ENCODE measurements at places on chromosomes 12 and 14.

GRCh38 chr12:51238037-51238509 is 553 bp upstream of the DAZAP2 start:
- DNase-seq: no peak

GRCh38 chr14:33039311-33039710 is 100.6 kb downstream of the NPAS3 start:
- no peak for DNase-seq

GRCh38 chr12:32110417-32110816 is 3.8 kb downstream of the BICD1 start:
- DNase-seq: no peak

GRCh38 chr12:14853961-14854360 is 10.6 kb upstream of the ART4 start:
- DNase-seq: no peak

- DNase-seq: no peak
Observed at GRCh38 chr12:74915718-74916117, 293.9 kb downstream of the KCNC2 start.

DNA sequence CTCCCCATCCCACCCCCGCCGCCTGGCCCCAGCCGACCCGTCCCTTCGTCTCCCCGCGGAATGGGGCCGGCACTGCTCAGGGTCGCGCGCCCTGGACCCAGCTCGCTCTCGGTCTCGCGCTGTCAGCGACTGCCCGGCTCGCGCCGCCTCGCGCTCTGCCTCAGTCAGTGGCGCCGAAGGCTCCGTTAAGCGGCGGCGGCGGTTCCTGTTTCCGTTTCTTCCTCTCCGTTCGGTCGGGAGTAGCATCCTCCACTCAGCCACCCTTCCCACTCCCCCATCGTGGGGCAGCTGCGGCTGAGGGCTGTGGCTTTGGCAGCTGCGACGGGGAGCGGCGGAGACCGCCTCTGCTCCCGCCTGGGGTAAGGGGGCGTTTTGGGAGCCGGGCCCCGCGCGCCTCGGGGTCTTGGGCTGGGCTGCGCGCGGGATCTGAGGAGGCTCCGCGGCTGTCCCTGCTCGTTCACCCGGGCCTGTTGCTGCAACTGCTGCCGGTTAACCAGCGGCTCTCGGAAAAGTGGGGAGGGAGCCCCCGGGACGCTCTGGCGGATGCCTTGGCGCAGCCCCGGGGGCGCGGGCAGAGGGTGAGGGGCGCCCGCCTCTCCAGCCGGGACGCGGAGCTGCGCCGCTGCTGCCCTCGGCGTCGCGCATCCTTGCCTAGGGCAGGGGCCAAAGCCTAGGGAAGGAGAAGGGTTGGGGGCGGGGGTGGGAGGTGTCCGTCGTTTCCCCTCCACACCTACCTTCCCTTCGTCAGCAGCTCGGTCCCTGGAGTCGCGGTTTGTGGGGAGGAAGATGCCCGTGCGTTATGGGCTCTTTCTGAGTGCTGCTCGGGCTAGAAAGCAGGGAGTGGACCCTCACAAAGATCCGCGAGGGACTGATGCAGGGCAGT is 567 bp downstream of the FUT8 start:
- DNase-seq: peak; percentile 29

- DNase-seq: no peak
Observed at GRCh38 chr14:72303930-72304329, 371.7 kb downstream of the RGS6 start.

DNA sequence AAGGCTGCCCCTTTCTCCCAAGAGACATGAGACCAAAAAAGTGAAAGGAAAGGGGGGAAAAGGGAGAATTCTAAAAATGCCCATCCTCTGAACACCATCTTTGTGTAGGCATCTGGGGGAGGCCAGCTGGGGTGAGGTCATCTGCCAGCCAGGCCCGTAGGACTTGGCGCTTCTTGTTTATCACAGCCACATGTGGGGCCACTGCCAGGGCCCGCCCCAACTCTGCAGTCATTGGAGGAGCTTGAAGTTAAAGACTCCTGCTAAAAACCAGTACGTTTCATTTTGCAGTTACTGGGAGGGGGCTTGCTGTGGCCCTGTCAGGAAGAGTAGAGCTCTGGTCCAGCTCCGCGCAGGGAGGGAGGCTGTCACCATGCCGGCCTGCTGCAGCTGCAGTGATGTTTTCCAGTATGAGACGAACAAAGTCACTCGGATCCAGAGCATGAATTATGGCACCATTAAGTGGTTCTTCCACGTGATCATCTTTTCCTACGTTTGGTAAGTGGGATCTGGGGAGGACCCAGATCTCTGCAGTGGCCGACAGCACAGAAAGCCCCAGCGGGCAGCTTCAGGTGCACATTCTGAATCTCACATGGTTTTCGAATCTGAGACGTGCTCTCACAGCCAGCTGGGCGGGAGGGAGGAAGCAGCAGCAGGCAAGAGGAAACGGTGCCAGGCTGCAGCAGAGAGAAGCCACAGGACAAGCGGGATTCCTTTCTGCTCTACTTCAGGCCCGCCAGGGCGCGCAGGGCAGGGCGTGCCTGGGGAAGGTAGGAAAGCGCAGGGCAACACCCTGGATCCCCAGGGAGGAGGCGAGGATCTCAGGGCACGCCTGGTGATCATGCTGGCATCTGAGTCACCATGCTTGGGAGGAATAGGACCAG is at the start of gene P2RX7:
P2RX7 (plus strand) TSS at position 276 of the 881 bp plus-strand sequence; CDS start at position 371, 95 bp downstream.
- DNase-seq: peak; percentile 92

GRCh38 chr12:100141666-100141997 is 1.0 kb downstream of the BLTP3B start:
- no peak for DNase-seq
